ENCODE measurements at places on chromosomes 12 and 14. TPM values are rescaled to one million over a fixed set of nuclear protein-coding genes. Genes with fewer than 3 reads are reported as not detected.

Gene NRIP2
- total RNA-seq: not detected

Gene ITGA7
- 37.6 TPM for total RNA-seq

Gene NPFF
- not detected for total RNA-seq

Gene CHGA
- total RNA-seq: not detected

Gene TRIM9
- total RNA-seq: 1.6 TPM

Gene KLHL42
- 32.5 TPM for total RNA-seq

Gene CD27
- total RNA-seq: not detected

Gene TM9SF1
- 73.9 TPM for total RNA-seq

Gene CLEC1B
- total RNA-seq: not detected

Gene INSM2
- not detected for total RNA-seq

Gene DICER1
- total RNA-seq: 106 TPM

Gene CRIP1
- 28.4 TPM for total RNA-seq

Gene LBHD2
- not detected for total RNA-seq

Gene SLC17A8
- not detected for total RNA-seq

Gene STXBP6
- total RNA-seq: 2.7 TPM

Gene SLC25A3
- 828 TPM for total RNA-seq

Gene DIO3
- not detected for total RNA-seq

Gene AMN
- not detected for total RNA-seq

Gene TSFM
- 16.2 TPM for total RNA-seq

Gene CCND2
- total RNA-seq: 57.6 TPM

Gene KRT2
- not detected for total RNA-seq

Gene HAL
- 0.09 TPM for total RNA-seq

Gene NKX2-1
- not detected for total RNA-seq

Gene SOCS2
- total RNA-seq: 6.3 TPM

Gene SRRM4
- total RNA-seq: not detected

Gene CPNE6
- not detected for total RNA-seq

Gene KRT75
- total RNA-seq: not detected

Gene TEAD4
- 18.9 TPM for total RNA-seq

Gene KIF26A
- not detected for total RNA-seq

Gene TSHR
- not detected for total RNA-seq

Gene NACA
- 960 TPM for total RNA-seq

Gene HOXC12
- total RNA-seq: not detected

Gene CDKN3
- 33.4 TPM for total RNA-seq

Gene ITPR2
- total RNA-seq: 79.5 TPM

Data from fibroblast of the aortic adventitia (primary cell).